ENCODE measurements at places on chromosomes 4 and X.

DNA sequence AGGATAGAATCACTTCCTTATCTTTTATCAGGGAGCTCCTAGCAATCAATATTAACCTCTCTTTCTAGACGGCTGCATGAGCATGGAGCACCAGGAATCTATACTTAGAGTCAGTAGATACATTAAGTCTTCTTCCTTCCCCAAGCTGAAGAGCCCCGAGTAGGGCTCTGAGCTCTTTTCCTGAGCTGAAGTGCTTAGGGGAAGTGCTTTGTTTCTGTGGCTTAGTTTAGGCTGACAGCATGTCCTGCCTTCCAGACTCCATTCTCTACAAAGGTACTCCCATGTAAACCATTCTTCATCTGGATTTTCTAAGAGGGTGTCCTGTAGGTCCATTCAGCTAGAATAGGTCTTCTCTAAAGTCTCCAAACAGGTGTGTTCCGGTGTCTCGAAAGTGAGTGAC lies 127.5 kb upstream of the AFF2 start:
- no peak for DNase-seq

DNA sequence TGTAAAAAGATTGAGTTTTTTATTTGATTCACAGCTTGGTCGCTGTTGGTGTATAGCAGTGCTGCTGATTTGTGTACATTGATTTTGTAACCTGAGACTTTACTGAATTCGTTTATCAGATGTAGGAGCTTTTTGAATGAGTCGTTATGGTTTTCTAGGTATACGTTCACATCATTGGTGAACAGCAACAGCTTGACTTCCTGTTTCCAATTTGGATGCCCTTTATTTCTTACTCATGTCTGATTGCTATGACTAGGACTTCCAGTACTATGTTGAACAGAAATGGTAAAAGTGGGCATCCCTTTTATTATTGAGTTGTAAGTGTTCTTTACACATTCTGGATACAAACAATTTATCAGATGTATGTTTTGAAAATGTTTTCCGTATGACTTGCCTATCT lies 76.0 kb downstream of the ADGRG4 start:
- DNase-seq, result no peak

- DNase-seq, result no peak
These were observed 15.1 kb downstream of the CSF2RA start for GRCh38 chrX:1283741-1284140.

DNA sequence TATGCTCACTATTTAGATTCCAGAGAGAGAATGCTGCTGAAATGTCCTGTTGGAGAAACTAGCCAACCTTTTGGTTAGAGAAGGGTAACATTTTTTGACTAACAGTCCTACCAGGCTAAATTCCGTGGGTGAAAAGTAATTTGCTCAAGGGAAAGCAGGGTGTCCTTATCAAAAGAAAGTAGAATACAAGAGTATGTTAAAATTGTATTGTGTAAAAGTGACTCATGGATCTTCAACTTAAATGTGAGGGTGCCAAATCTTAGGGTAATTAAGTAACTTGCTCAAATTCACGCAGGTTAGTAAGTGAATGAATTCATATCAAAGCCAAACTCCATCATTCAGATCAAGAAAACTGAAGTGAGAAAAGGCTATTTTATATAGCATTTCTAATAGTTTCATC lies 81.7 kb downstream of the PCDH7 start:
- no peak for DNase-seq

DNA sequence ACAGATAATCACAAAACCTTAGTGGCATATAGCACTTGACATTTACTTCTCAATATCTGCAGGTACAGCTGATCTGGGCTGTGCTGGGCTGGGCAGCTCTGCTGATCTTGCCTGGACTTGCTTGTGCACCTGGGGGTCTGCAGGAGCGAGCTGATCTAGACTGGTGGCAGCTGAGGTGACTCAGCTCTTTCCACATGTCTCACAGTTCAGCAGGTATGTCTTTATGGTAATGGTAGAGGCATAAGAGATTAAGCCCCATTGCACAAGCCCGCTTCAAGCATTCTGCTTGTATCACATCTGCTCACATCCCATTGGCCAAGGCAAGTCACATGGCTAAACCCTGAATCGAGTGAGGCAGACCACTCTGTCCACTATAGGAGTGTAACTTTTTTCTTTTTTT lies 506.7 kb downstream of the BCOR start:
- no peak for DNase-seq

DNA sequence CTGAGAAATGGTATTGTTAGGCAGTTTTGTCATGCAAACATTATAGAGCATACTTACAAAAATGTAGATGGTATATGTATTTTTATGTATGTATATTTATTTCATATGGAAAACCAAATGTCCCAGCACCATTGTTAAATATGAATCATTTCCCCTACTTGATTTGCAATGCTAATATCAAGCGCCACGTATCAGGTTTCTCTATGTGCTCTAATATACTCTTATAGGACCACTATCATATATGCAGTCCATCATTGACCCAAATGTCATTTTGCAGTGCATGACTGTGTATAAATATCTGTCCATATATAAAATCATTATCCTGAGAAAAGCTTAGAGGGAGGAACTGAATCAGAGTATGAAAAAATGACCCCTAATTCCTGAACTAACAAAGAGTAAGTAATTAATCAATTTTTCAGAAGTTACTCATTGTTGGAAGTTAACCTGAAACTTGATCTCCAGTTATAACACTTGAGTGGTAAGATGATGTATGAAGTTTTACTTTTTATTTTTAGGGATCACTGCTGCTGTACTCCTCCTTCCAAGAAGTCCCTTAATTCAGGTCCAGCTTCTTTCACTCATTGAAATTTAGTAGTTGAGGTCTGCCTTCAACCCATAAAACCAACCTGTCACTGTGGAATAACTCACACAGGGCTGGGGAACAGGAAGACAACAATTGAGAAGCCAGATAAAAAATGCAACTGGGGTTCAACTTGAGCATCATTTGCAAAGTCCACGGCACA lies 134.8 kb upstream of the LDB2 start:
- no peak for DNase-seq

DNA sequence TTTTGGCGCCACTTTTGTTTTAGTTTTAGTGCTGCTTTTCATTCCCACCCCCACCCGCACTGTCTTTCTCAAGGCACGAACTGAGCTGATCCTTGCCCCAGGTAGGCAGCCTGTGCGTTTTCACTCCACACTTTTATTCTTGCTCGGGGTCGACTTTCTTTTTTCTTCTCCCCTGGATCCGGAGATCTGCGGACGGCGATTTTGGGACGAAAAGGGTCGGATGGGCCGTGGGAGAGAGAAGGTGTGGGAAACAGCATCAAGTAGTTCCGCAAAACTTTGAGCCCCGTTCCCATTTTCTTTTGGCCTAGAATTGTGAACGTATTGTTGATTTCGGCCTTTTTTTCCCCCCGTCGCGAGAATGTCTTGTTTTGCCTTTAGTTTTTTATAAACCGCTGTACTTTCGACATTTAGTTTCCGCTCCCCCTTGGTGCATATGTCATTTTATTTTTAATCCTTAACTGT lies 531 bp downstream of the STAG2 start:
- DNase-seq, result no peak

- DNase-seq, result no peak
These were observed 1.1 kb upstream of the AVPR2 start for GRCh38 chrX:153903238-153903980.

GRCh38 chrX:154598656-154599055 lies 13.7 kb downstream of the CTAG1A start:
- DNase-seq, result no peak

Measured in retinal pigment epithelial cell (primary cell).